ENCODE measurements at places on chromosomes 3 and 15.

DNA sequence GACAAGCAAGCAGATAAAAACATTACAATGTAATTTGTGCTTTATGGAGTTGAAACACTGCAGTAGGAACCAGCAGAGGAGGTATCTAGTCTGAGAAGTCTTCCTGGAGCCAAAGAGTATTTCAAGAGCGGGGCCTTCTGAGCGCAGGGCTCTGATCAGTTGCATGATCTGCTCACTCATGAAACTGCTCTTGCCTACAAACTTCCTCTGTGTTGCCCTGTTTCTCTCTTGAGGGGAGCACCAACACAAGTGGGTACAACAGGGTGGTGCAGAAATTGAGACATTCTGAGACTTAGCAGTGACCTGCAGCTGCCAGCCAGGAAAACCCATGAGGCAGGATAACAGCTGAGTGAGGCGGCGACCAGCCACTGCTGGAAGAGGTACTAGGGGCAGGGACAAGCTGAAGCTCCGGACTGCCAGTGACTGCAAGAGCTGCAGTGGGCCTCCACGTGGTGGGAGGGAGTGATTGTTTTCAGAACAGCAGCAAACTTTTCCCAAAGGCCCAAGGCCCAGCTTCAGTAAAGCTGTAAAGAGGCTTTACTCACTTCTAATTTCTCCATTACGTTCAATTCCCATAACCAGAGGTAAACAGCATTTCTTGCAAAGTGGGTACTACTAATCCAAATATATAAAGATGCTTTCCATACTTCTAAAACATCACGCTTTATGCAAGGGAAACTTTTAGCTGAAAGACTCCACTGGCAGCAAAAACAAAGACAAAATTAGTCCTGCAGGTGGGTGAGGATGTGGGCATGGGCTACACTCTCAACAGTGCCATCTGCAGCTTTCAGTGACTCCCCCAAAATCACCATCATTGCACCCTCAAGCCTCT, 69.0 kb upstream of the LPP start:
- no peak for DNase-seq

DNA sequence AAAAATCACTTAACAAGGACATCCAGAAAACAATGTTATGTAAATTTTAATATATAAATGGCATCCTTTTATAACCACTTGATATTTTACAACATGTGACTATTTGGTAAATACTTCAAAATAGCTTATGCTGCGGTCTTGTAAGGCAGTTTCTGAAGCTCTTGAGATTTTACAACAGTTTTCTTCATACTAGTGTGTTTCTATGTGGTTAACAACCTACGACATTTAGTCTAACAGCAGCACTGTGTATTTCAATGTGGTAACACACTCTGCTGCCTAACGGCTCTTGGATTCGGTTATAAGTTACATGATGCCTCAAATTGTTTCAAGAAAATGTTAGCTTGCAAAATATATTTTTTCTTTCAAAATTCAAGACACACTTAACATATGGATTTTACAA, 12.9 kb upstream of the MELTF start:
- peak; percentile 91 for DNase-seq

DNA sequence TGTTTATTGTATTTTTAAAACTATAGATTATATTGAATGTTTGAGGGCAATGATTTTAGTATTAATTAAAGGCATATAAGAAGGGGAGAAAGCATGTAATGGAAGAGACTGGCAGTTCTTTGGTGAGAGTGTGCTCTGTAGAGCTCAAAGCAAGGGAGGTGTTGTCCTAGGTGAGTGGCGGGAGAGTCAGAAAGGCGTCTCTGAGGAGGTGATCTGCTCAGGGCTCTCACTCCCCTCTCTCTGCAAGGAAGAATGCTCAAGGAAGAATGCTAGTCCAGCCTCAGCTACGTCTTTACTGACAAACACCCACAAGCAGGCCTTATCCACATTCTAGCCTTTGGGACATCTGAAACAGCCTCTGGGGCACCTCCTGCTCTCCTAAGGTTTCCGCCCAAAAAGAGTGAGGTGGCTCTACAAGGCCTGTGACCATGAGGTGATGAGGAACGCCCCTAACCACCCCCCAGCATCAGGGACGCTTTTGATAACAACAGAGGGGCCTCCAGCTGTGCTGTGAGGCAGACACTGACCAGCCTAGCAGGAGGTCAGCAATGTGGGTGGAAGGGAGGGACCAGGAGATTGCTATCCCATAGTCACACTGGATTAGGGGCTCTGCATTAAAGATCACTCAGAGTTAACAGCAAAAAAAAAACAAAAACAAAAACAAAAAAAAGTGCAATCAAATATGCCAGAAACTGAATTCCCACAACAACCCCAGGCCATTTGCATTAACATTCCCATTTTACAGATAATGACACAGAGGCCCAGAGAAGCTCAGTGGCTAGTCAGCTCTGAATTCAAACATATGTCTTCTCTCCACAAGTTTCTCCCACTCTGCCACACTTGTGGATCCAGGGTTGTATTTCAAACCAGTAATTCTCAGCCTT, 202.2 kb upstream of the CTNNB1 start:
- DNase-seq: no peak

DNA sequence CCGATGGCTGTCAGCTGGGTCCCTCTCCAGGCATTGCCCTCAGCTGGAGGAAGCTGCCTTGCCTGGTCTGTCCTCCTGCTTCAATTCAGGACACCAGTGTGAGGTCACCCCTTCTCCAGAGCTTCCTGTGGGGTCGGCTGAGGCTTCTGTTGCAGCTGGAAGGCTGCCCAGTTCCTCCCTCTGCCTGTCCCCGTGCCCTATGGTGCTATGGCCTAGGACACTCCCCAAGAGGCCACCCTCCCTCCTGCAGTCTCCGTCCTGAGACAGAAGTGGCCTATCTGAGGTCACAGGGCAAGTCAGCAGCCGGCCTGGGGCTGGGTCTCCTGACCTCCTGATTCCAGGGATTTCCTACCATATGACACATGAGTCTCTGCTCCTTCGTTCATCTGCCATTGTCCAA, 57.9 kb downstream of the RASGRF1 start:
- DNase-seq: no peak

DNA sequence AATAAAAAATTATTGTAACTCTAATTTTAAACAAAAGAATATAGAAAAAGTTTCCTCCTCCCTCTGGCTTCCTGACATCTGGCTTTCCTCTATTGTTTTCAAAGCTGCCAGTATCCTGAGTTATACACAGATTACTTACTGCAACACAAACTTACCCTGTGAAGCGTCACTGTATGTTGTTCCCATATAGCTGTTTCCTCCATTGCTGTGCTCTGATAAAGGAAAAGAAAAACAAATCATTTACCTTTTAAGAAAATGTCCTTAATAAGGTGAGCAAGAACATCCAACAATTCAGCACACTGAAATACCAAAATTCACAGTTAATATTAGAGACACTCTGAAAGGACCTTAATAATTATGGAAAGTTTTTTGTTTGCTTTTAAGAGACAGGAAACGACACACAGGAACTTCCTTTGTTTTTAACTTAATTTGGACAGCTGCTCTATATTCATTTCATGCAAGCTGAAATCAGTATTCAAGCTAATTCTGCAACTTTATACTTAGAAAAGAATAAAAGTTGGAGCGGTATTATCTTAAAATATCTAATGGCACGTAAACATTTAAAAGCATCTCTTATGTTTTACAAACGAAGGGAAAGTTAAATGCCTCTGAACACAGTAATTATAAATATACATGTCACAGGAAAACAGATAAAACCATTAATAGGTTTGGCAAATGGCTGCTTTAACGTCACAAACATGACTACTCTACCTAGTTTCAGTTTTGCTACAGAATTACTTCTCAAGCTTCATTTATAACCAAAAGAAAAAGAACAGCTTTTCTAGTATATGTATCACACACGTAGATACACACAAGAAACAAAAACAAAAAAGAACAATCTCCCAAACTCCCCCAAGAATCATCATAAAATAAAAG, 21.5 kb downstream of the TJP1 start:
- no peak for DNase-seq

- no peak for DNase-seq
Observed at GRCh38 chr15:50562735-50563640, 16.5 kb upstream of the USP50 start.

DNA sequence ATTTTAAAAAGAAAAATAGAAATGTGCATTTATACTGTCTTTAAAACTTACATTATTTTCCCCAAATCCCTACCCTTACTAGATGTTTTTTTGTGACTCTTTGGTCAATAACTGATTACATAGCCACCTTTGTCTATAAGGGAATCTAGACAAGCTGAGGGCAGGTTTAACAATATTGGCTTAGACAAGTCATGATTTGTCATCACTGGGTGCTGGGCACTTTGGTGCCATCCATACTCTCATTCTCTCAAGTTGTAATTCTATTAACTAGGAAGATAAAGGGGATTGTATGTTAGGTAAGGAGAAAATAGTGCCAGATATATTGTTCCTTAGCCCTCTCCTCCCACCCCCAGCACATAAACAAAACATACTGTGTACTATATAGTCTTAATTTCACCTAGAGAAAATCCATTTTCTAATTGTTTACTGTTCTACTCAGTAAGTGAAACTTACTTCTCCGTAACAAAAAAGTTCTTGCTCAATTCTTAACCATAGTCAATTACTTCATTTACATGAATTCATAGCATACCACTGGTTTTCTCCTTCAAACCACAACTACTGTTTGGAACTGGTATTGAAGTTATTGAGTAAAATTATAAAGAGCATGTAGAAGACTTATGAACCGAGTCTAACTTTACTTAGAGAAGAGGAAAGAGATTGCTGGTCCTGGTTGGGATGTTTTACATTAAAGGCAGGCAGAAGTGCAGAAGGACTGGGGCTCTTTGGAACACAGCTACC, 877.1 kb downstream of the PDCD6IP start:
- no peak for DNase-seq

DNA sequence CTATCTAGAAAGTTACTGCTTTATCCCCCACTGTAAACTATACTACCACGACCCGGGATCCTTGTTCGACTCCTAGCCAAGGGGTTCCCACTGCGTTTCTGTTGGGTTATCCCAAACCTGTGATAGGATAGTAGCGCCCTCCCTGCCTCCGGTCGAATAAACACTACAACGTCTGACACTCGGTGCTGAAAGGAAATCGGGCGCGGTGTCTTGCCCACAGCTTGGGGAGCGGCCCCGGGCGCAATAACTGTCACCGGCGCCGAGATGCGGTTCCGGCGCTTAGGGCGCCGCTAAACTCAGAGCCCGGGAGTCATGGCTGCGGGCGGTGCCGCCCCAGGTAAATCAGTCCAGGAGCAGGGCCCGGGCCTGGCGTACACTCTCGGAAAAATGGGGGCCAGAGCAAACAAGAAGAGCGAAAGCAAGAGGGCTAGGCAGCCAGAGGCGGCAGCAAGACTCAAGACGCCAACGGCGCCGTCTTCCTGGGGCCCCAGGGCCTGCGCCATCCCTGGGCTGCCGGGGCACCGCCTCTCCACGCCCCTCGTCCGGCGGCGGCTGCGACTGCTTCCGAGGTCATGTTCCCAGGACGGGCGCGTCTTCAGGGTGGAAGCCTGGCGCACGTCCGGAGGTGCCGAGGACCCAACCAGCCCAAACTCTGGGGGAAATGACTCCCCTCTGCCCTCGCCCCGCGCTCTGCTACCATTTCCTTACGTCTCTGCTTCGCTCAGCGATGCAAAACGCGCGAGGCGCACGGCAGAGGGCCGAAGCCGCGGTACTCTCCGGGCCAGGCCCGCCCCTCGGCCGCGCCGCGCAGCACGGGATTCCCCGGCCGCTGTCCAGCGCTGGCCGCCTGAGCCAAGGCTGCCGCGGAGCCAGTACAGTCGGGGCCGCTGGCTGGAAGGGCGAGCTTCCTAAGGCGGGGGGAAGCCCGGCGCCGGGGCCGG, at the start of gene DUT:
Gene DUT (plus strand): TSS at position 575 of the 941 bp plus-strand sequence. CDS start 87 bp downstream, at position 662.
- DNase-seq: no peak

DNA sequence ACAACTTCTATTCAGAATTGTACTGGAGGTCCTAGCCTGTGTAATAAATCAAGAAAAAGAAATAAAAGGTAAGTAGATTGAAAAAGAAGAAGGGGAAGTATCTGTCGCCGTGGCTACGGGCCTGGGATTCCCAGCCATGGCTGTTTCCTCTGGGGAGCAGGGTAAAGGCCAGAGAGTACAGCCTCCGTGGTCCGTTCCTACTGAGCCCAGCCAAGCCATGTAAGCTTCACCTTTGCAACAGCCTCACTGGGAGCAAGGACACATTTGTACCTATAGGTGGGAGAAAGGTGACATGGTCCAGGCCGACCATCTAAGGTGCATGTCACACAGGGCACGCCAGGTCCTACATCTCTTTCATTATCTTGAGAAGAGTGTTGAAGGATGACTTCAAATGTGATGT, 71.3 kb downstream of the ANP32A start:
- no peak for DNase-seq

DNA sequence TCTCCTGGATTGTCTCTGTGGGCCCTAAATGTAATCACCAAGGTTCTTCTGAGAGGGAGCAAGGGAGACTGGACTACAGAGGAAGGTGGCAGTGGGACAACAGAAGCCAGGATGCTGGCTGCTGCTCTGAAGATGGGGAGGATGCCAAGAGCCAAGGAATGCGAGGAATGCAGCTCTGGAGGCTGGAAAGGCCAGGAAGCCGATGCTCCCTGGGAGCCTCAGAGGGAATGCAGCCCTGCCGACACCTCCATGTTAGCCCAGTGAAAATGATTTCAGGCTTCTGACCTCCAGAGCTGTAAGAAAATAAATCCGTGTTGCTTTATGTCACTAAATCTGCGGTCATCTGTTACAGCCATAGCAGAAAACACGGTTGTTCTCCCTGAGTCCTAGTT, 44.1 kb downstream of the UMPS start:
- DNase-seq: no peak

DNA sequence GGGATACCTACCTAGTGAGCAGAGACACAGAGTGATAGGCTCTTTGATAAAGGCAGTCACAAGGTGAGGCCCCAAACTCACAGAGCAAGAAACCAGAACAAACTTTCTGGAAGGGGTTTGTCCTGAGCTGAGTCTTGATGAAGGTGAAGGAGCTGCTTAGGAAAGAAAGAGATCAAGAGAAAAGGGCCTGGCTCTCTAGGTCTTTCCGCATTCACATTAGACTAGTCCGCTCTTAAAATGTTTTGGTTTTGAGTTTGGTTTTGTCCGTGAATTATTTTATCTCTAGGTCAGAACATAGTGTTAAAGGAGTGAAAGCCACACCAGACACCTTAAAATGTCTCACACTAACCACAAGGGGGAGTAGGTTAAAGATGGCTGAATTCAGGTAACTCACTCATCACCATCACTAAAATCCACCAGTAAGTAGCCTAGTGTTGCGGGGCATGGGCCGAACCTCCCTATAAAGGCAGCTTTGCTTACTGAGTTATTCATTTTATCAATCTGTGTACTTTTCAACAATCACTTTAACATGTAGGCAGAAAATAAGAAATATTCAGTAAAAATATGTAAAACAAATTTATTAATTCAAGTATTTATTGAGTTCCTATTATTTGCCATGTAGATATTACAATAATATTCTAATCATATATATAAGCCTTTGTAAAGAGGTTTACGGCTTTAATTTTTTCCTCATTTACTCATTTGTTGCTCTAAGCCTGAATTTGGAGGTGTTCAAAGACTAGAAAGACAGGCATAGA, 121.5 kb upstream of the TSC22D2 start:
- DNase-seq: no peak

DNA sequence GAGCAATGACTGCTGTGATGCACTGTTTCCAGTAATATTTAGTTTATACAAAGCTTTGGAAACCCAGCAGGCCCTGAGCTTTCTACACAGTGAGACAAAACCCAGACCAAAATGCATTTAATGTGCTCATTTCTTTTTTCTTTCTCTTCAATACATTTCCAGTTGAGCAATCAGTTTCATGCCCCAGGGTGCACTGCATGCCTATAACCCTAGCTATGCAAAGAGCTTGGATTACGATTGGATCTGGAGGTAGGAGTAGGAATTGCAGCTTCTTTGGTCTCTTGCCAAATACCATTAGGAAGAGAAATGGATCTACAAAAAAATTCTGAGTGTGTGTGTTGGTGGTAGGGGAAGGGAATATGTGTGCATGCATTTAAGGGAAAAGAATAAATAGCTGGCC, 1001.4 kb downstream of the SQOR start:
- peak; percentile 95 for DNase-seq

Data from SK-N-MC (cell line).